Stromal cell of bone marrow (primary cell): ENCODE measurements at places on chromosomes 5 and 9.
A peak's percentile ranks its signal among the peaks of the same experiment; 100 is the strongest.

DNA sequence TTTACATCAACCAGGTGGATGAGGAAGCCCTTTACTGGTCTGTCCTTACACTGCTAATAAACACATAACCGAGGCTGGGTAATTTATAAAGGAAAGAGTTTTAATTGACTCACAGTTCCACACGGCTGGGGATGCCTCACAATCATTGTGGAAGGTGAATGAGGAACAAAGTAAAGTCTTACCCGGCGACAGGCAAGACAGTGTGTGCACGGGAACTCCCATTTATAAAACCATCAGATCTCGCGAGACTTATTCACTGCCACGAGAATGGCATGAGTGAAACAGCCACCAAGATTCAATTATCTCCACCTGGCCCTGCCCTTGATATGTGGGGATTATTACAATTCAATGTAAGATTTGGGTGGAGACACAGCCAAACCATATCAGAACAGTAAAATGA, 67.3 kb upstream of the GRAMD2B start:
- no peak for DNase-seq

- no peak for DNase-seq
Observed at GRCh38 chr5:159971931-159972461, 36.9 kb upstream of the TTC1 start.

GRCh38 chr9:134060546-134060945, 7.3 kb downstream of the BRD3 start:
- no peak for DNase-seq

DNA sequence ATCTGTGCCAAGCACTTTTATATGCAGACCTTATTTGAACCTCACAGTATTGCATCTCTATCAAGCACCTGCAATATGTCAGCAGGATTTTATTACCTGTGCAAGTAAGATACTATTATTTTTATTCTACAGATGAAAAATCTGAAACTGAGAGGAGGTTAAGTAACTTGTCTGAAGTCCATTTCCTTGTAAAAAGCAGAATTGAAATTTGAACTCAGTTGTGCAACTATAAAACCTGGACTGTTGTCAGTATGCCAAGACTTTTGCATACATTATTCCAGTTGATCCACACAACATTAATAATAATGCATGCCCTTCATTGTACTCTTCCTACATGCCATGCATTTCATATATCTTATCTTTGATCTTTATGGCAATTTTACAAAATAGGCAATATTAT, 82.2 kb upstream of the BRINP1 start:
- DNase-seq, result no peak

DNA sequence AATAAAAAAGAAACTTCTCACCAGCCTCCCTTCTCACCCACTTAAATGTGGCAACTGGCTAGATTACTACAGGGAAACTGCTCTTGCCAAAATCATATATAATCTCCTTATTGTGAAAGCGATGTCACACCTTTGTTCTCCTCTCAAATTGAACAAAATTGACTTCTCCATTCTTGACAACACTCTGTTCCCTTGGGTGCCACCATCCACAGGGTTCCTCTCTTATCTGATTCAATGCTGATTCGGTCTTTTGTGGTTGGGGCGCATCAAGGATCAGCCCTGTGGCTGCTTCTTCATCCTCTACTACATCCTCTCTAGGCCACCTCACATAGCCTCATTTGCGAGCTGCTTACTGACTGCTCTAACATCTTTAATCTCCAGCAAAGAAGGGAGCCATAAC, 86.1 kb downstream of the EDIL3 start:
- no peak for DNase-seq

GRCh38 chr9:28234894-28235277, 661.6 kb upstream of the C9orf72 start:
- peak; percentile 43 for DNase-seq

GRCh38 chr5:87393331-87393730, 19.4 kb downstream of the CCNH start:
- DNase-seq, result no peak

DNA sequence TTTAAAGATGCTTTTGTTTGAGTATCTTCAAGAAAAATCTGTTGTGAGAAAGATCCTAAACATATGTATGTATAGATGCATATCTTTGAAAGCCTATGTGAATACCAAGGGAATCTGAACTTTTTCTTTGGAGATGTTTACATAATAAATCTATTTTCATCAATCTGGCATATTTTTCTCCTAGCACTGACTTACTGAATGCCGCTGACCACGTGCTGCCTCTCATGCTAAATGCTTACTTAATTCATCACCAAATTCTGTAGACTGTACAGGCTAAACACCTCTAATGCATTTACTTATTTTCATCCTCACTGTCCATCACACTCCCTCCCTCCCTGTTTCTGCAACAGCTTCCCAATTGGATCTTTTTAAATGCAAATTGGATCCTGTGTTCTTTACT, 566.2 kb upstream of the WWC1 start:
- DNase-seq, result no peak

DNA sequence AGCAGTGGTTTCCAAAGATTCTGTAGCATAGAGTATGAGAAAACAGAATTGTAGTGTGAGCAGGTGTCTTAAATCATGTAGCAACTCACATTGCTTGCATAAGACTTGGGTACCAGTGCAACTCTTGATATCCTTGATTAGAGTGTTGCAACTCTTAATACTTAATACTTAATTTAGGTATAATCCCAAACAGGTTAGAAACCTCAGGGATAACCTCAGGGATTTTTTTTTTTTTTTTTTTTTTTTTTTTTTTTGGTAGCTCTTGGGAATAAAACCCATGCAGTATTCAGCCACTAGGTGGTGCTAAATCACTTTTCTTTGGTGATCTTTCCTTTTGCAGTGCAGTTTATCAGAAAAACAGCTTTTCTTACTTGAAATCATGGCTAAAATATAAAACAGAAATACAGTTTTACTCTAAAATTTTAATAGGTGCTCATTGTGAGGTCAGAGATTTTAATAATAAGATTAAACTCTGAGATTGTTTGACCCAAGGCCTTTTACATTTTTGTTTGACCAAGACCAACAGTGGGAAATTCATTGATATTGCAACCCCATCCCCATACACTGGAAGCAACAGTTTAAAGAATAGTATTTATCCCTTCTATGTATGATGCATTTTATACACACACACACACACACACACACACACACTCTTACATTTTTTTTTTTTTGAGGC, 55.3 kb downstream of the ERAP1 start:
- peak; percentile 35 for DNase-seq

DNA sequence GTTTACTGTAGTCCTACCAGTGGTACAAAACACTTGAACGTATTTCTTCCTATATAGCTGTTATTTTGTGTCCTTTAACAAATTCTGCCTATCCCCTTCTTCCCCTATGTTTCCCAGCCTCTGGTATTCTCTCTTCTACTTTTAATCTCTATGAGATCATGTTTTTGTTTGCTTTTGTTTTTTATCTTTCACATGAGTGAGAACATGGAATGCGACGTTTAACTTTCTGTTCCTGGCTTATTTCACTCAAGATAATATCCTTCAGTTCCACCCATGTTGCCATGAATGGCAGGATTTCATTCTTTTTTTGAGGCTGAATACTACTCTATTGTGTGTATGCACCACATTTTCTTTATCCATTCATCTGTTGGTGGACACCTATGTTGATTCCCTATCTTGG, 634.4 kb upstream of the WWC1 start:
- no peak for DNase-seq

GRCh38 chr5:1535646-1536045, 11.9 kb upstream of the LPCAT1 start:
- no peak for DNase-seq

DNA sequence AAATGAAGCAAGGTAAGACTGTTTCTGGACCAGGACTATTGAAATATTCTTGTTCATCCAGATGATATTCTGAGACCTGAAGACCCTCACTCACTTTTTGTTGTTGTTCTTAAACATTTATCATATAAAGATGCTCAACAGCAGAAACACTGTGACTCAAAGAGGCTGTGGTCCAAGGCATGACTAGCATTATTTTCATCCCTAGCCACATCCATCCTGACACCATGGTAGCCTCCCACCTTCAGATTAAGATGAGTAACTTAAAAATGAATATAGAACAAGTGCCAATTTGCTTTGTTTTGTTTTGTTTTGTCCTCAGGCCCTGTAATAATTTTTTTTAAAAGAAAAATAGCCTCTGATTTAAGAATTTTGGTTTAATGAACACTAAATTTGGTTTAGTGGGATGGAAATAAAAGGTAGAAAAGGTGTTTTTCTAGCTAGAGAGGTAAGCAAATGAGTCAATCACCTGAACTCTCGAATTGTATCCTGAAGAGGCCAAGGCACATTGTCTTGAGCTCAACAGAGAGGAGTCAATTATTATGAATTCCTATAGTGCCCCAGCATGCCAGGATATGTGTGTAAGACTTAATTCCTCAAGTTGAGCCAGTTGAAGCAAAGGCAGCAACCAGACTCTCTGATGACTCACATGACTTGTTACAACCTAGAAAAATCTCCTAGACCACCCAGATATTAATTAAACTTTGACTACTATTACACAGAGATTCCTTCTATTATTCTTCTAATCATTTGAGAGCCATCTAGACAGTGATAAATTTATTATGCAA, 380.1 kb upstream of the TUSC1 start:
- DNase-seq, result no peak

- DNase-seq, result no peak
Observed at GRCh38 chr5:108942701-108943100, 195.0 kb downstream of the FER start.

GRCh38 chr5:161414037-161414436, 132.5 kb downstream of the GABRB2 start:
- no peak for DNase-seq

DNA sequence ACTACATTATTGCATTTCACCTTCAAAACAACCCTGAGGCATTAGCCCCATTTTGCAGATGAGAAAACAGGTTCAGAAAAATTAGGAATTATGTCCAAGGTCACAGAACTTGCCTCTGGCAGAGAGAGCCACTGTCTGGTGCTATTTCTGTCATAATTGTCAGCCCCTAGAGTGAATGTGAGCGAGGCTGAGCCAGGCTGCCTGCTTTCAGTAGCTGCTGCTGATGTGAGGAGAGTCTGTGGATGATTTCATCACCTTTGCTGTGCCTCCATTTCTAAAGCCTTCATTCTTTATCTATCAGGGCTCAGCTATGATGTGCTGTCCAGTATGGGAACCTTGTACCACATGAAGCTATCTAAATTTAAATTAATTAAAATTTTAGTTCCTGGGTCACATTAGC, 71.4 kb downstream of the INSYN2B start:
- no peak for DNase-seq

- DNase-seq, result no peak
Observed at GRCh38 chr9:125949703-125950460, 202.7 kb downstream of the PBX3 start.

DNA sequence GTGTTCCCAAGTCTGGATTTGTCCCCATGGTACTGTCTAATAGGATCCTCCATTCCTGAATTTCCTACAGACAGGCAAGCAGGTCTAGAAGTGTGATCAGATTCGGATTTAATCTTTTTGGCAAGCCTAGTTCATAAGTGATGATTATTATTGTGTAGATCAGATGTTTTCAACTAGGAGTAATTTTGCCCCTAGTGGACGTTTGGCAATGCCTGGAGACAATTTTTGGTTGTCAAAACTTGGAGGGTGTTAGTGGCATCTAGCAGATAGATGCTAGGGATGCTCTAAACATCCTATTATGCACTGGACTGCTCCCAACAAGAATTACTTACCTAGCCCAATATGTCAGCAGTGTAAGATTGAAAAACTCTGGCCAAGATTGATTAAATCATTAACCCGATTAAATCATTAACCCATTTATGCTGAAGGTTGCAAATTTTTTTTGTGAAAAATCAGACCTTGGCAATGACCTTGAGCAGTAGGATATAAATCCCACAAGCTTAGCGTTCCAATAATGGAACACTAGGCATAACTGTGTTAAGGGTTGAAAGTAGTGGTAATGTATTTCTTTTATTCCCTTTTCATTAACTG, 28.2 kb downstream of the TCERG1 start:
- DNase-seq, result no peak

DNA sequence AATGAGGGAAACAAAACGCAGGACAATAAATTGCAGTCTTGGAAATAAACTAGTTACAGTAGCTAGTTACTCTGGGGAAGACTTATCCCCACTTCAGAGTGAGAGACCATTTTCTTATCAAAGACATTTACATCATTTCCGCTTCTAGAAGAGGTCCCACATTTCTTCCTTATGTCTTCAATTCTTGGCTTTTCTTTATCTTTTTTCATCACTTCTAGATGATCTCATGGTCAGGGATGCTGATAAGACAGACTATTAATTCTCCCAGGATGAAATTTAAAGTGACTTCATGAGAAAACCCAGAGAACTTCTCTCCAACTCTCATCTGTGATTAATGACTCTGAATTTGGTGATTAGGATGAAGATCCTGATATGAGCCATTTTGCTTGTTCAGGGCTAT, 229.1 kb downstream of the MTRR start:
- no peak for DNase-seq

- DNase-seq, result no peak
Observed at GRCh38 chr9:130039528-130040147, 3.4 kb downstream of the FNBP1 start.
